ENCODE measurements at places on chromosomes 16 and 17.

DNA sequence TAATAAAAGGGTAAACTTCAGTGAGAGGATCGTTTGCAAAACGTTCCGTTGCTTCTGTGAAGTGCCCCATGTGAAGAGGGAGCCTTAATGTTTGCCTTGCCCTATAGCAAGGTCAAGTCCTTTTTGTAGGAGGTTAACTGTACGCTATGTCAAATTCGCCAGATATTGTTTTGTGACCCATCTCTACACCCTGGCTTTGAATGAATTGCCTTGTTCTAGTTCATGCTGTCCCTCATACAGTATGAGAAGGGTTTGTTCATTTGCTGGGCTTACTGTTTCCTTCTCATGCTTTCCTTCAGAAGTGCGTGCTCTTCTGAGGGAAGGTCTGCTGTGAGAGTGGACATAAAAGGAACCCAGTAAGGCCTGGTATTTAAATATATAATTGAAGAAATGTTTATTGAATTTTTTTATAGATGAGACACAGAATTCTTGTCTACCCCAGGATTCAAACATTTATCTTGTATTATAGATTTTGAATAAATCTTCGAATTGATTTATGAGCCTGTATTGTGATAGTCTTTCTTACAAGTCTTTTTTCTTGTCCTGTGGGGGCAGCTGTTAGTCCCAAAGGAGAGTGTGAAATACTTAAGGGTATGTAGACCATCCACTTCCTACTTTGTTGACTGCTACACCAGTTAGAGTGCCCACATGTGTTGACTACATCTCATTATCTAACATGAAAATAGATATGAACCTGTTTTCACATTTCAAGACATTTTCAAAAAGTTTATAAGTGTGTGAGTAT lies 1.7 kb downstream of the MAP3K3 start:
- no peak for DNase-seq

DNA sequence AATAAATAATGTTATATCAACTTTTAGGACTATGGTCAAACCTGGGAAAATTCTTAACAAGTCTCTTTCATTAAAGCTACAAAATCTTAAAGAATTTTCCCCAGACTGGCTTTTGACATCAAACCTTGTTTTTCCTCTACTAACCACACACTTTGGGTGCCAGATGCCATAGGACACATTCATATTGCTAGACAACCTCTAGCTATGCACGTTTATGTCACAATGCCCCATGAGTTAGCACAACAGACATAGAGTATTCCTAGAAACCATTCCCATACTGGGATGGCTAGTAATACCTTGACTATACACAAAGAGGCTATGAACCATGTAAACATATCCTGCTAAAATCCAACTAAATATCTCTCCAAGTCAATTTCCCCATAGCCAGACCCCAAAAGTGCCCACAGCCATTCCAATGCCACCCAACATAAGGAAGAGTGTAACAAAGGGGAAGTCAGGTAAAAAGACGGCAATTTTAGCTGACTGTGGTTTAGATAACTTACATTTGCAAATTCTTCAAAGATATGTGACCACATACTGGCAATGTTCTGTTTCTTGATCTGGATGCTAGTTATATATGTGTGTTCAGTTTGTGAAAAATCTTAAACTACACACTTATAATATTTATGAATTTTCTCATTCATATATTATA lies 23.4 kb downstream of the SMURF2 start:
- no peak for DNase-seq

DNA sequence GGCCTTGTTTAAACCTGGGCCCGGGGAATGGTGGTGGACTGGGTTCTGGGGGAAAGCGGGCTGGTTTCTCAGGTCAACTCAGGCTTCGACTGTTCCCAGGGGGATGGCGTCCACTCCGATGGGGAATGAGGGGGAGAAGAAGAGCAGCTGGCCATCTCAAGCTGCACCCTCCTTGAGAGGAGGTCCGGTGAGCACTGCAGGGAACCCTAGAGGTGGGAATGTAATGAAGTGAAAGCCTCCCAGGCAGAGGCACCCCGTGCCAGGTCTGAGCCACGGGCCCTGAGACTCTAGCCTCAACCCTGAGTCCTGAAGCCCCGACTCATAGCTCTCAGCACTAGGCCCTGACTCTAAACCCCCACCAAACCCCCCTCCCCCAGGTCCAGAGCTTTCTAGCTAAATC lies 1.2 kb upstream of the CDIPT start:
- no peak for DNase-seq

DNA sequence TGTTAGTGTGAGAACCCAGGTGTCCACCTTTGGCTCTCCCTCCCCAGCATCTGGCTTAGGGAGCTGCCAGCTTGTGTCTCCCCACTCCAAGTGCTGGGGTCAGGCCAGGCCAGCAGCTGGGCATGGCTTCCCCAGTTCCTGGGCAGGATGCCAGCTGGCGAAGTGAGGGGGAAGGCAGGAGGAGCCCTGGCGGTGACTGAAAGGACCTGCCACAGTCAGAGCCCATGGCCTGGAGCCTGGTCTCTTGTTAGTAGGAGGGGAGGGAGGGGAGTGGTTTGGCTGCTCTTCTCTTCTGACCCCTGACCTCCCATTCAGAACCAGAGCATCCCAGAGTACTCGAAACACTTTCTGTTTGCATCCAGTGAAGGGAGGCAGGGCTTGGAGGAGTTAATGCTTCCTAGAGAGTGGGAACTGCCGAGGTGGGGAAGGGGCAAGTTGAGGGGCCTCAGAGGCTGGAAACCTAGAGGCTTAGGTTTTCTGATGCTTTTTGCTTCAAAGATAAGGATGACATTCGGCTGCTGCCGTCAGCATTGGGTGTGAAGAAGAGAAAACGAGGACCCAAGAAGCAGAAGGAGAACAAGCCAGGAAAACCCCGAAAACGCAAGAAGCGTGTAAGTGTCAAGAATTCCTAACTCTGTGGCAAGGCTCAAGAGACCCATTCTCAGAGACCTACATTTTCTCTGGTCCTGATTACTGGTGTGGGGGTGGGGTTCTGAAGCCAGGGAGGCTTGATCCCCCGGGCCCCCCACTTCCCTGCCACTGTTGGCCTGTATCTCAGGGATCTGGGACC lies 772 bp downstream of the CHD3 start:
- DNase-seq = peak; percentile 19

DNA sequence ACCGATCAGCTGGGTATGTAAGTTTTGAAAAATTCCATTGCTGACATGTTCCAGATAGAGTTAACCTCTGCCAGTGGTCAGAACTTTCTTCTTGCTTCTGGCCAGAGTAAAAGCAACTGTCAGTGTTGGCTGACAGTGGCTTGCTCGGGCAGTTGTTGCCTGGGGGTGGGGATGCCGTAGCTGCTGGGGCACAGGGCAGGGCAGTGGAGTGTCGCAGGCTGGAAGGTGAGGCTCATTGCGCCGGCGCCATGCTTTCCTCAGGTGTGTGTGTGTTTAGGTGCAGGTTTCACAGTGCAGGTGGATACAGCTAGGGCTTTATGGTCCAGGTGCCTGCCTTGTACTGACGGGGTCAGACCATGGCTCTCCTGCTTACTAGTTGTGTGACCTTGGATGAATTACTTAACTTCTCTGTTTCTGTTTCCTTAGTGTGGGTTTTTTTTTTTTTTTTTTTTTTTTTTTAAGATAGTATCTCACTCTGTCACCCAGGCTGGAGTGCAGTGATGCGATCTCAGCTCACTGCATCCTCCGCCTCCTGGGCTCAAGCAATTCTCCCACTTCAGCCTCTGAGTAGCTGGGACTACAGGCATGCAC lies 156.4 kb downstream of the SNX29 start:
- DNase-seq = no peak

- DNase-seq = peak; percentile 99
Observed at GRCh38 chr17:68457539-68458259, 403 bp upstream of the WIPI1 start.

DNA sequence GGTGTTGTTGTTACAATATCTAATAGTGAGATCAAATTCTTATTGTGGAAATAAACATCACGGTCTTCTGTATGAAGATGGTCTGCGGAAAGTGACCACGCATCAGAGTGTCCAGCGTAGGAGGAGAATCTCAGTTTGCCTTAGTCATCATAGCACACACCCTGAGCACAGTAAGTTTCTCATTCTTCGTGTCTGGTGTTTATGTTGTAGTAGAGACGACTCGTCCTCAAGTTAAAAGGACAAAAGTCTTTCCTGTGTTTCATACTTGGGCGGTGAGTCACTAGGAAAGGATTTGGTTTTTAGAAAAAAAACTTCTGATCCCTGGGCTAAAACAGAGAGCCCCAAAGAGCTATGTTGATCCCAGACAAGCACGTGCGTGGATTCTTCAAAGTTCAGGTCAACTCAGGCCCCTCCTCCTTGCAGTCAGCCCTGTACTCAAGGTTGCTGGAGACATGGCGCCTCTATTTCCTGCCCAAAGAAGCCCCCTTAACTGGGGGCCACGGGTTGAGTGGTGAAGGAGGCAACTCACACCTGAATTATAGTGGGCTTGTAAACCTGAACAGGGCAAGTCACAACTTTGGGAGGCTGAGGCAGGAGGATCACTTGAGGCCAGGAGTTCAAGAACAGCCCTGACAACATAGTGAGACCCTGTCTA lies 170.4 kb downstream of the ZFHX3 start:
- no peak for DNase-seq

DNA sequence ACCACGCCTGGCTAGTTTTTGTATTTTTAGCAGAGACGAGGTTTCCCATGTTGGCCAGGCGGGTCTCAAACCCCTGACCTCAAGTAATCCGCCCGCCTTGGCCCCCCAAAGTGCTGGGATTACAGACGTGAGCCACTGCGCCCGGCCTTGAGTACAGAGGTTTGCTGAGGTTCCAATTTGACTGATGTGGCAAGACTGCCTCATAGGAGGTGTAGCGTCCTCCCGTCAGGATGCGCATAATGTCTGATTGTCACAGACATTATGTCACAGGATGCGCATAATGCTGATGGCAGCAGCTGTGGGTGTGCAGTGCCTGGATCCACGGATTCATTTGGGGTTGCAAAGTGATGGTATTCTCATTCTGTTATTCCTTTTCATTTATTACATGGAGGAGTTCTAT lies 45.2 kb downstream of the HAPSTR1 start:
- DNase-seq = no peak

DNA sequence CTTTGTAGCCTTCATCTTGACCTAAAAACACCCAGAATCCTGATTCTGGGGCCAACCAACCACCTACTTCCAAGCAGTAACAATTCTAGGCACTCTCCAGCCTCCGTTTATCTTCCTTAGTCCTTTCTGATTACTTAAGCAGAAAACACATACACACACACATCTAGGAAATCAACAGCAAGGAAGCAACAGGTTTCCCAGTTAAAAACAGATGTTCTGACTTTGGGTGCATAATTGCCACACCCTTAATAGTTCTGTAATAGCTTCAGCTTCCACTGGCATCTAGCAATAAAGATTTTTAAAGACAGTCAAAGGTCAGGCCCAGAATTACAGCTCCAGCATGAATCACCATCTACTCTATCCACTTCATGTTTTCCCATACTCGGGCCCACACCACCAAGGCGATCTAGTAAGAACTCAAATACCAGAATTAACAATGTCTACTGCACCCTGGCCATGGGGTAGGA lies 2.6 kb downstream of the ARHGAP17 start:
- DNase-seq = no peak

- DNase-seq = no peak
Observed at GRCh38 chr16:12685806-12686205, 117.9 kb downstream of the CPPED1 start.

- DNase-seq = no peak
Observed at GRCh38 chr16:51030516-51030915, 120.6 kb downstream of the SALL1 start.

GRCh38 chr17:39339272-39339671 lies 62.2 kb downstream of the FBXL20 start:
- DNase-seq = no peak

DNA sequence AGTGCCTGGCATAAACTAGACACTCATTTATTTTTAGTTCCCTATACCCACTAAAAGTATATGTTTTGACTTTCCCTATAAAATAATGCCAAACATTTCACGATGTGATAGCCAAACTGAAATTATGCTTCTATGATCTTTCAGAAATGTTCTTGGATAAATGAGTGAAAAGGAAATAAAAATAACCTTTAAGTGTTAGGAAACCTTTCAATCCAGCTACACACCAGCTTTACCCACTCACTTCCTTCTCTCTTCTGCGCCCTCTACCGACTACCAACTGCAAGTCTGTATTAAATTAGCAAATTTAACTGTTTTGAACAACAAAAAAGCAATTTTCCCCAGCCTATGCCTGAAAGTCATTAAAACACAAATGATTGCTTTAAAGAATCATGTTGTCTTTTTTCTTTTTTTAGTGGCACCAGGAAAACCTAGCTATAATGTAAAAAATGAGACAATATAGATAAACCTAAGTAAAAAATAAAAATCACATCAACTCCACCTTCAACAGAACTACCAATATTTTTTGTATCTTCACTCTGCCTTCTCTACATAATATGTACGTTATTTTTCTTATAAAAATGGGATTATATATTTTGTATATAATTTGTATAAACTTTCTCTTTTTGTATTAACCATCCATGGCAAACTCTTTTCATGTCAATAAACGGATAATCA lies 13.2 kb upstream of the TMEM100 start:
- DNase-seq = peak; percentile 54

- no peak for DNase-seq
Observed at GRCh38 chr16:56042416-56042815, 148.9 kb upstream of the GNAO1 start.

Measured in T-helper 1 cell (primary cell).